GF-D8 (cell line): ENCODE measurements at places on chromosomes 12 and 14.
A peak's percentile ranks its signal among the peaks of the same experiment; 100 is the strongest.

DNA sequence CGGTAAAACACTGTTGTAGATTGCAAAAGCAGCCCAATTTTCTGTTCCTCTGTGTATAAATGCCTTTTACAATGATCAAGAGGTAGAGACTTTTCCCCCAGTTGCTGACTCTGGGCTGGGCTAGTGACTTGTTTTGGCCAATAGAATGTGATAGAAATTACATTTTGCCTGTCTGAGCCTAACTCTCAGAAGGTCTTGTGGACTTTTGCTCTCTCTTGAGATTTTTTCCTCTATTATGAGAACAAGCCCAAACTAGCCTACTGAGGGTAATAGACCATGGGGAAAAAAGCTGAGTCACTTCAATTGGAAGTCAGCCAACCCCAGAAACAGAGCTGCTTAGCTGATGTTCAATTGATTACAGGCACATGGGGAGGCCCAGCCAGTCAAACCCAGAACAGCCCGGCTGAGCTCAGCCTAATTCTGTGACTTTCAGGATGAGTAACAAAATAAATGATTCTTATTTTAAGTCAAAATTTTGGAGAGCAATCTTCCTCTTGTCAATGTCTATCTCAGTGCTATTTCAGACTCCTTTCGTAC is 61.4 kb downstream of the MYF5 start:
- peak; percentile 27 for DNase-seq

GRCh38 chr12:26124446-26125399 is at the start of gene BHLHE41:
BHLHE41 (minus strand) TSS chr12:26125037; CDS start chr12:26124779, 258 bp downstream.
- peak; percentile 10 for DNase-seq

GRCh38 chr14:57464008-57464730 is 29.5 kb downstream of the CCDC198 start:
- no peak for DNase-seq

- no peak for DNase-seq
Observed at GRCh38 chr14:45970621-45971020, 681.0 kb downstream of the RPL10L start.

DNA sequence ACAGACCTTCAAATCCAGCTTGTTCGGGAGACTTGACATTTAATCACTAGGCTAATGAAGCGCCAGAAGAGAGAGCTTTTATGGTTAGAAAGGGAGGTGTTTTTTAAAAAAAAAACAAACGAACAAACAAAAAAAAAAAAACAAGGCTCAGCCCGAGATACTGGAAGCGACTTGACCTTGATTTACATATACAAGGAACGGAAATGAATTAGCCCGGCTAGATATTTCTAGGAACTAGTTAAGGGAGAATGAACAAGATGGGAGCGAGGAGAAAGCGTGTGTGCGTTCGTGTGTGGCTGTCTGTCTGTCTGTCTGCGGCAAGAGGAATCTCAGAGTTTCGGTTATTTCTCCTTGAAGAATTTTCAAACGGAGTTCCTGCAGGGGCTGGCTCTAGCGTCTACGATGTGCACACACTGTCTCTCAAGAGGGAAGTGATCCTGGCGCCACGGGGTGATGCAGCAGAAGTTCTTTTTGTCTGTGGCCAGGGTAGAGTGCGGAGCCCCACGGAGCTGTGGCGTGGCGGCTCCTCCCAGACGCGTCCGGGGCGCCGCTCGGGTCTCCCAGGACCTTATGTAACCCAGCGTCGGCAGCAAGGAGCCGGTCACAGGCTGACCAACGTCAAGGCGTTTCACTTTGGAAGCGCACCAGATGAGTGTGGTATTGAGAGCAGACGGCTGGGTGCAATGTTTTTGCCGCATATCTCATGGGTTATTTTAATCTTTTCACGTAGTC is 18.8 kb downstream of the SOCS2 start:
- peak; percentile 9 for DNase-seq

DNA sequence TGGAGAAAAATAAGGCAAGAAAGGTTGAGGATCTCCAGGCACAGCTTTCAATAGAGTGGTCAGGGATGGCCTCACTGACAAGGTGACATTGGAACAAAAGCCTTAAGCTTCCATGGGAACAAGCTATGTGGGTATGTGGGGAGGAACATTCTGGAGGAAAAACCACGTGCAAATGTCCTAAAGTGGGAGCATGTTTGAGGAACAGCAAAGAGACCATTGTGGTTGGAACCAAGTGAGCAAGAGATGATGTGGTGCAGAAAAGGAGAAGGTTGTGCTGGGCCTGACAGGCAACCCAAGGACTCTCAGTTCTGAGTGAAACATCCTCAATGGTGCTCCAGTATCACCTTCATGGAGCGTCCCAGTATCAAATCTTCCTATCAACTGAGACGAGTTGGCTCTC is 184.0 kb downstream of the CAND1 start:
- DNase-seq: no peak

DNA sequence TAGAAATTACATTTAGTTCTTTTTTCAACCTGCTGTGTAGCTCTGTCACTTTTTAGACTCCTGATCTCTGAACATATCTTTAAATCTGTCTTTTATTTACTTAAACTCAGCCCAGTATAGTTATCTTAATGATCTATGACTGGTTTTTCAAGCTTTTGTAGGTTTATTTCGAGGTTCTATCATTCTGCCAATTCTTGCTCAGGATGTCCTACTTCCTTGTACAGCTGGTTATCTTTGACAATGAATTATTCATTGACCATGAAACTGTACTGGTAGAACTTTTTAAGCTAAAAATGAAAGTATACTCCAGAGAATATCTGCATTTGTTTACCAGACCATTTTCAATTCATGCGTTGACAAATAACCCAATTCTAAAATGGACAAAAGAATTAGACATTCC is 37.8 kb downstream of the TC2N start:
- DNase-seq: no peak

DNA sequence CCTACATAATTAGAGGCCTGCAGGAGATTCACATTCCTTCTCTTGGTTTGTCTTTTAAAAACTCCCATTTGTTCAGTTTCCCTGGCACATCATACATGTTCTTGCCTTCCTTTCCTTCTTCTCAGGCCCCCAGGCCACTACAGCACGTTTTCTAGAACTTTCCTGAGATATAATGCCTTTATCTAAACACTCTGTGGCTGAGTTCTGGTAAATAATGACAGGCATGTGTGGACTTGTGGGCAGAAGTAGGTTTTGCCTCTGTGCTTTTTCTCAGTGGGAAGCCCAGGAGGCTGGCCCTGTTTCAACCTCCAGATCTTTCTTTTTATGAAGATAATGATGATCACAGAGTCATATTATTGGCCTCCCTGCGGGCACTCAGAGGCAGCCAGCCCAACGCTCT is 117.2 kb downstream of the TMX1 start:
- no peak for DNase-seq

GRCh38 chr12:53820514-53821306 is 68.9 kb upstream of the CISTR start:
- DNase-seq: no peak

GRCh38 chr14:22994762-22995275 is 12.5 kb upstream of the AJUBA start:
- peak; percentile 26 for DNase-seq

DNA sequence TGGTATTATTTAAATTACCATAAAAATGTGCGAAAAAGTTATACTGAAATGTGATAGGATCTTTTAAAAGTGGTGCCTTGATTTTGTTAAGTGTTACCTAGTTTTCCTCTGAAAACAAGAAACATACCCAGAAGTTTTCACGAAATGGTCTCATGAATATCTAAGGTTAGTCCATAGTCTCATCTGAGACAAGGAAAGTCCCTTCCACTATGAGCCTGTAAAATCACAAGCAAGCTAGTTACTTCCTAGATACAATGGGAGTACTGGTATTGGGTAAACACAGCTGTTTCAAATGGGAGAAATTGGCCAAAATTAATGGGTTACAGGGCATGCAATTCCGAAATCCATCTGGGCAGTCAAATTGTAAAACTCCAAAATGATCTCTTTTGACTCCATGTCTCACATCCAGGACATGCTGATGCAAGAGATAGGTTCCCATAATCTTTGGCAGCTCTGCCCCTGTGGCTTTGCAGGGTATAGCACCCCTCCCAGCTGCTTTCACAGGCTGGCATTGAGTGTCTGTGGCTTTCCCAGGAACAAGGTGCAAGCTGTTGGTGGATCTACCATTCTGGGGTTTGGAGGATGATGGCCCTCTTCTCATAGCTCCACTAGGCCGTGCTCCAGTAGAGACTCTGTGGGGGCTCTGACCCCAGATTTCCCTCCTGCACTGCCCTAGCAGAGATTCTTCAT is 271.4 kb downstream of the NAV3 start:
- DNase-seq: no peak

DNA sequence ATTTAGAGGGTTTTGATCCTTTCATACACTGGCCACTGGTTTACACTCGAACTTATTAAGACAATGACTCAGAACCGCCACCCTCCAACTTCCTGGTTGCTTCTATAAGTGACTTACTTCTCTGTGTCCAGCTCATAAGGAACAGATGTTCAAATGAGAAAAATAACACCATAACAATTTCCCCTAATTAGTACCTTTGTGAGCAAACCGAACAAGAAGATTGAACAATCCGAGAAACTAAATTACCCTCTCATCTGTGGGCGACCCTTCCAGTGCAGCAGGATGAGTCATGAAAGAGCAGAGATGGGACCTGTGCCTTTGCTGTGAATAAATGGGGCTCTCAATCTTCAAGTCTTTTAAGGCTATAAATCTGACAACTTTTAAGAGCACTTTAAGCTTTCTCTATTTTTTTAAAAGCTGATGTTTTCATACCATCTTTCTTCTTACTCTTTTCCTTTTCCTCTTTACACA is 146.8 kb upstream of the RASSF8 start:
- DNase-seq: no peak

- no peak for DNase-seq
Observed at GRCh38 chr12:52245962-52246569, 13.0 kb downstream of the KRT7 start.

DNA sequence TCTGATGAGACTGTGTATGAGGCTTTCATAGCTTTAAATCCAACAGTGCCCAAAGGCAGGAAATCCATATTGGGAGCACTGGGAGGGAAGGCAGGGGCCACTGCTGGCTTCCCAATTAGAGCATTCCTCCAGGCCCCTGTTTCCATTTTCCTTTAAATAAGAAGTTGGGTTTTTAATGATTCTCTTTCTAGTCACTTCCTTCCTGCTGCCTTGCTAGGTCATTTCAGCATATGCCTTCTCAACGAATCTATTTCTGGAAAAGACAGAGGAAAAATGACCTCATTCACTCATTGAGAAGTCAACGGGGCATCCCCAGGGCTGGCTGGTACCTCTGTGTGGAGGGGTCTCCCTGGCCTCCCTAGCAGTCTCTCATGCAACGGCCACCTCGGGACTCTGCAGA is 43.5 kb downstream of the IGF1 start:
- no peak for DNase-seq

GRCh38 chr14:45246691-45247090 is 6.3 kb downstream of the MIS18BP1 start:
- no peak for DNase-seq

DNA sequence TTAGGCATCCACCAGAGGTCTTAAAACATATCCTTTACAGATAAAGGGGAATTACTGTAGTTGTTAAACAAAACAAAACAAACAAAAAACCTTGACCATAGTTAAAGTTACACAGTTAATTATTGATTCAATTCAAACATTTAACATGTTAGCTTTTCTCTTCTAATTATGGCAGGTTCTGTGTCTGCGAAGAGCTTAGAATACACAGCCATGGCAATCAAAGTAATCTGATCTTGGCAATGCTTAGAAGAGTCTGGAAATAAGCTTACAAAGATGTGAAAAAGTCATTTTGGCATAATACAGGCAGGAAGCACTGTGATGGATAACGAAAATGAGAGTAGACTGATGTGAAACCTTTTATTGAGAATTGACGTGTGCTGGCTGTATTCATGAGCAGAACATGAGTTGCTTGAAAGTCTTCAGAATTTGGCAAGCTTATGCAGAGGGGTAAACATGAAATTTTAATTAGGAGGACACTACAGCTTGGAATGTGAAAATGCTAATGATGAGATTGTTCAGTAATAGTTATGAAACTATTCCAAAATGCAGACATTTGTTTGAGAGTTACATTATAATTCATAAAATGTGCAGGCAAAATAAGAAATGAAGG is 629.6 kb downstream of the FSCB start:
- no peak for DNase-seq

DNA sequence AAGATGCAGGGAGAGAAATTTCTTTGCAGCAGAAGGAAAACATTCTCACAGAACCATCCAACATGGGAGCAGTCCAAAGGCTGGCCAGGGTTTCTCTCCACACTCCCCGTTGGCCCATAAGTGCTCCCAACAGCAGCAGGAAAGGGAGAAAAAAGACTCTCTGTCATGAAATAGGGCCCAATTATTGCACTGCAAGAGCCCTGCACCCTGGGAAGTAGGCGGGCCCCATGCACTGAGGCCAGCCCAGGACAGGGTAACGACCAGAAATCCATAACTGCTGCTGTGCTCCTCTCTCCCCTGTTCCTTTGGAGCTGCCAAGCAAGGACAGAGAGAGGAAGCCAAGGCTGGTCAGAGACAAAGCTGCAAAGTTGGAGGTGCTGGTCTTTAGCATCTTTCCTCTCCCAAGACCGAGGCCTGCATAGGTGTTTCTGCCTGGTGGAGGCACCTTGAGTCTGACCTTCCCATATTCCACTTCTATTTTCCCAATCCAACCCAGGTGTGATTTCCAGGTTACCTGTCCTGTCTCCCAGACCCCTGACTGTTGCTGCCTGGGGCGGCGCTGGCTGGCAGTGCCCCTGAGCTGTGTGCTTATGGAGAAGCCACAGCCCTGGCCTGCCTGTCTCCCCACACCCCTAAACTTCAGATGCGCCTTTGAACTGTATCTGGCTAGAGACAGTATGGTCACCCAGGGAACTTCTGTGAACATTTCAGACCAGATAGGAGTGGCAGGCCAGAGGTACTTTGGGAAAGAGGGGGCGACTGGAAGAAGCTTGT is 6.8 kb downstream of the GALNT16 start:
- DNase-seq: no peak

DNA sequence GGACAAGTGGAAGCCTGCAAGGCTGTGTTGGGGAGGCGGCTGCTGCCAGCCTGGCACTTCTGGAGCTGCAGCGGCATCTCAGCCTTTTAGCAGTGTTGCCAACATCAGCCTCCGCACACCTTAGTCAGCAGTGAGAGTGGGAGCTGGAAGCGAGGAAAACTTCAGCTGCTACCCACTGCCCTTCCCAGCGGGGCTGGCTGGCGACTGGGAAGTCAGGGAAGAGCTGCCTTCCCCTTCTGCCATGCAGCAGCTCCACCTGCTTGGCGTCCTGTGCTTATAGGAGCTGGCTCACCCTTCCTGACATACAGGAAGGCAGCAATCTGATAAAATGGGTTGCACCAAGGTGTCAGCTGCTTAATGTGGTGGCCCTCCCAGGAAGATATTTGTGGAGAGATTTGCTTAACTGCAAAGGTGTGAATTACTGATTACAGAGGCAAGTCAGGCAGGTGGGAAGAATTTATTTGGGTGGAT is 15.4 kb upstream of the PLEKHG3 start:
- peak; percentile 6 for DNase-seq

DNA sequence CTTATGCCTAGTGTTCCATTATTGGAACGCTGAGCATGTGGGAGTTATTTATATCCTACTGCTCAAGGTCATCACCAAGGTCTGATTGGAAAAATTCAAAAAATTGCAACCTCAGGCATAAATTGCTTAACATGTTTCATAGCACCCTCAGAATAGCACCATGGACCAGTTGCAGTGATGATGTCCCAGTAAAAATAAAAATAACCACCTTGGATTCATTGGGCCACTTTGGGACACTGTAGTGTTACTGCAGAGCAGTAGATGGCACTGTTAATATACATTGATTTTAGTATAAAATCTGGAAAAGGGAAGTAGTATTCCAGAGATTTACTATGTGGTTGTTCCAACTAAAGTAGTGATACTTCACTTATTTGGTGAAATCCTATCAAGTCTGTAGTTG is 31.0 kb upstream of the PTCSC3 start:
- no peak for DNase-seq

GRCh38 chr12:19177754-19178153 is 48.2 kb downstream of the PLEKHA5 start:
- DNase-seq: no peak
